ENCODE measurements at places on chromosomes 7 and 10.
A peak's percentile ranks its signal among the peaks of the same experiment; 100 is the strongest.

DNA sequence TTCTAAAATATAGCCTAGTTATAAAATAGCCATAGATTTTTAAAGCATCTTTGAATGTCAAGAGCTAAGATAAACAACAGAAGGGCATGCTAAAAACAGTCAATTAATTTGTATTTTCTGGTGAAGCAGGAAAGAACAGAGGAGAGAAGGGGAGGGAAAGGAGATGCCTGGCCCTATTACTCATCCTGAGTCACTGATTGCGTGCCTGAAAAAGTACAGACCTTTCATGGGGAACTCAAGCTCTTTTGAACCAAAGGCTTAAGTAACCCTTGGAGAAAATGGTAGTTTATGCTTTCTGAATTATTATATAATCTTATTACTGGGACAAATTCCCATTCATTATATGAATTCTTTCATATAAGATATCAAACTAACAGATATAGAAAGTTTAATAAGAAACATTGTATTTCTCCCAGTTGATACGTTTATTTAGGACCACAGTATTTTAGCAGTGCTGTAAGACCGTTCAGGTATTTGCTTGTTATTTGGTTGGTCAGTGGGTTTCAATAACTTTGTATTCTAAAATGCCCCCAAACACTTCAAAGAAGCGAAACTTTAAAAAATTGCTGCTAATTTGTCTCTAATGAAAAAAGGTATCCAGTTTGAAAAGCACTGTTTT lies 151.3 kb downstream of the HGF start:
- DNase-seq = peak; percentile 91

- peak; percentile 6 for DNase-seq
Measured at GRCh38 chr7:124764847-124765400, 668 bp downstream of the GPR37 start.

GRCh38 chr10:77505431-77506334 lies 131.9 kb downstream of the KCNMA1 start:
- DNase-seq = peak; percentile 96

GRCh38 chr7:76509931-76510877 lies at the start of gene UPK3B:
Gene UPK3B (plus strand): TSS chr7:76510552. CDS start chr7:76510653, 101 bp downstream.
- DNase-seq = no peak

GRCh38 chr7:136555933-136556332 lies 312.5 kb upstream of the CHRM2 start:
- DNase-seq = no peak
